Smooth muscle cell of the brain vasculature (primary cell): ENCODE measurements at places on chromosomes 6 and 20.

- no peak for DNase-seq
These were observed 332.0 kb downstream of the HAO1 start for GRCh38 chr20:7608250-7608649.

DNA sequence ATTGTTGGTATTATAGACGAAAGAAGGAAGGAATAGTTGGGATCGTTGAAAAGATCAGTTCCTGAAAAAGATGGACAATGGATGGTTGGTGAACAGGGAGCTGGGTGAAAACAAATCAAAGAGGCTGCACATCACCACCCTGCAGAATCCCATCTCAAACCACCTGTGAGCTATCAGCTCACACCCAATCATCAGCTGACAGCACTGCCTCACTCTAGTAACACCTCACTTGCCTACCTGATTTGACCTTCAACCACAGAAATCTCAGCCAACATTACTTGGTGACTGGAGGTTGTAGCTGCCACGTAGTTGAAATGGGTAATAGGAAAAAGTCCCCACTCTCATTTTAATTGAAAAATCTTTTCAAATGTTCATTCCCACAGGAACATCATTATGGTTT is 101.8 kb upstream of the DST start:
- no peak for DNase-seq

DNA sequence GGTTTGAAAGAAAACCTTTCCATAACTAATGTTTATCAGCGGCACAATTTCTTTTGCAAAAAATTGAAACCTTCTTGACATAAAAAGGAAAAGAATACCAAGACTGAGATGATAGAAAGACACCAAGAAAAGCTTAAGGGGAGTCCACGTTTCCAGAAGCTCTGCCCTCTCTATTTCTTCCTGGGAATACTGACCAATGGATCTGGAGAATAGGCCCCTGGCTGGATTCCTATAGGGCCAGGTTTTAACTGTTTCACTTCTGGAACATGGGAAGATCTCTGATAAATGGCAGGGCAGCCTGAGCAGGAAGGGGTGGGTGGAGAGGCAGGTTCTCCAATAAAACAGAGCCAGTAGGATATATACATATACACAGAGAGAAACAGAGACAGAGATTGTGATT is 413.4 kb upstream of the JARID2 start:
- DNase-seq: no peak

DNA sequence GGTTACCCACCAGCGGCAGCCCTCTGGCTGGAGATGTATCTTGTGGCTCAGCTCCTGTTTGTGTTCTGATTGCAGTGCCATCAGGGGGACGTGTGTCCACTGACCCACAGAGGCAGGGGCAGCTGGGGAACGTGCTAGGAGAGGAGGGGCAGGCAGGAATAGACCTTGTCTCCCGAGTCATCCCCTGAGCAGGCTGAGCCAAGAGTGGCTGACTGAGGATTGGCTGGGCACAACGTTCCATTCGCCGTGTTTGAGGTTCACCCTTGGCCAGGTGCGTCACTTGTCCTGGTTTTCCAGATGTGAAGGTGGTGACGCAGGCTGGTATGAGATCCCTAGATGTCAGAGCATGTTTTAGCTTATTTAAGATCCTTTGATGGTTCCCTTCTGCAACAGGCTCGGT is 57.7 kb downstream of the ADNP start:
- no peak for DNase-seq

DNA sequence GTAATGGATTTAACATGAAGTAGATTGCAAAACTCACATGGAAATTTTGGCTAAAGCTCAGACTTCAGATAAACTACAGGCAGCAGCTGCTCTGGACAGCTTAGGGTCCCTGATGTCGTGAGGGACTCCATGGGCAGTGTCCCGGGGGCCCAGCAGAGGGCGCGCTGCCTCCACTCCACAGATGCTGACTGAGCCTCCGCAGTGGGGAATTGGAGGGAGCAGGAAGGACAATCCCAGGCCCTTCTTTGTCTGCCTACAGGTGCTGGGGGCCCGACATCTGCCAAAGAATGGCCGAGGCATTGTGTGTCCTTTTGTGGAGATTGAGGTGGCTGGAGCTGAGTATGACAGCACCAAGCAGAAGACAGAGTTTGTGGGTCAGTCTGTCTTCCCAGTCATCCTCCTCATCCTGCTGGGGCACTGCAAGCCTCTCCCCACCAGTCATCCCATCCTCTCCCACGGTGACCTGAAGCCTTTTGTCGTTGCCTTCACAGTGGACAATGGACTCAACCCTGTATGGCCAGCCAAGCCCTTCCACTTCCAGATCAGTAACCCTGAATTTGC is 35.9 kb downstream of the PLCG1 start:
- DNase-seq: peak; percentile 33

- DNase-seq: no peak
These were observed 7.7 kb upstream of the RALGAPA2 start for GRCh38 chr20:20720158-20720557.

DNA sequence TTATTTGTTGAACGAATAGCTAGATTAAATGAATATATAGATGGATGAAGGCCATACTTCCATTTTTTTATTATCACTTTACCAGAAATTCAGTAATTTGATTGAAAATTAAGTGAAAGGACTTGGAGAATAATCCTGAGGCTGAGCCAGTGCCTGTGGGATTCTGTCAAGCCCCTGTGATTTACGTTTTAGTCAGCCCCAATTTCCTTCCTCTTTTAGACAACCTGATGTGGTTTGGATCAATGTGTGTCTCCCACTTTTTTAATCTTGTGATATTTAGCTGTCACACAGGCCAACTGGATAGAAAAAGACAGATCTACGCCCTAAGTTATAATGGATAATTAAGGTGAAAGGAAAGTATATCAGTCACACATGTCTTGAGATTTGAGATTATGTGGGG is 188.8 kb downstream of the EDN1 start:
- DNase-seq: no peak

DNA sequence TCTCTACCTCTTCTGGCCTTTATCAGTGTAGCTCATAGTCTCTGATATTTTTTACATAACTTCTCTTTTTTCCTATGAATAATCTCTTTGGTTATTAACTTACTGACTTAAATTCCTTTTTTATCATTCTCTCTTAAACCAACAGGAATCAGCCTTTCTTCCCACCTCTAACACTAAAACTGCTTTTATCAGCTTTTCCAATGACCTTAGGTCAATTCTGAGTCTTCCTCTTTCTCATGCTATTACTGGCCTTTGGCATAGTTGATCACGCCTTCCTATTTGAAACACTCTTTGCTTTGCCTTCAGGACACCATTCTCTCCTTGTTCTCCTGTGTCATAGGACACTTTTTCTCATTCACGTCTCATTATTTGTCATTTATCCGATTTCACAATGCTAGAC is 8.1 kb upstream of the HINT3 start:
- no peak for DNase-seq

- no peak for DNase-seq
These were observed 237.0 kb downstream of the BCKDHB start for GRCh38 chr6:80343511-80343910.

DNA sequence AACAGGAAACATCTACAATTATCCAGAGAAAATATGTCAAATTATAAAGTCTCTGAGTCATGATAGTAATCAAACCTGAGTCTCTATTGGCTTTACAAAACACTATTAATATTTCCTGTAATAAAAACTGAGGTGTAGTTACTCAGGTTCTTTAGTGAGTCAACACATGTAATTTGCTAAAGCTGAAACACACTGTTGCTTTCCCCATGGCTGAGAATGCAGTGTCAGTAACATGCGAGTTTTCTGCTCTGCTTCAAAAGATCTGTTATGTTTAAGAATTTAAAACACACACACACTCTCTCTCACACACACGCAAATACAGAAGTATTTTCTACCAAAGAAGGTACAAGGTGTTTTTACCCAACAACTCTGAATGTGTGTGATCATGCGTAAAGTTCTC is 38.6 kb downstream of the ATXN1 start:
- DNase-seq: no peak

GRCh38 chr6:132977413-132977812 is 163.0 kb downstream of the RPS12 start:
- no peak for DNase-seq

DNA sequence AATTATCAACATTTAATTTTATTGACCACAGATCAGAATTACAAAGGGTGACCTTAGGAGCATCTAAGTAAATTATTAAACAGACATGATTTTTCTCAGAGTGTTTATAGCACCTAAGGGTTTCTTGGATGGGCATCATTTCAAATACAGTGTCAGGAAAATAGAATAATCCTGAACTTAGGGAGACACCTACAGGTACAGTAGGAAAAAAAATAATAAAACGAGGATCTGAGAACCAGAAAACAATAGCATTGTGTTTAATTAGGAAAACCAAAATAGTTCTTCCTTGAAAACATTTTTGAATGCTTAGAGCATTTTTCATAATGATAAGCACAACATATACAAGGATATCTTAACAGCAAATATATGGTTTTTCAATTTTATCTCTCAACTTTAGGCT is 39.2 kb downstream of the MMUT start:
- DNase-seq: no peak

GRCh38 chr6:168658059-168658458 is 217.1 kb downstream of the SMOC2 start:
- no peak for DNase-seq

DNA sequence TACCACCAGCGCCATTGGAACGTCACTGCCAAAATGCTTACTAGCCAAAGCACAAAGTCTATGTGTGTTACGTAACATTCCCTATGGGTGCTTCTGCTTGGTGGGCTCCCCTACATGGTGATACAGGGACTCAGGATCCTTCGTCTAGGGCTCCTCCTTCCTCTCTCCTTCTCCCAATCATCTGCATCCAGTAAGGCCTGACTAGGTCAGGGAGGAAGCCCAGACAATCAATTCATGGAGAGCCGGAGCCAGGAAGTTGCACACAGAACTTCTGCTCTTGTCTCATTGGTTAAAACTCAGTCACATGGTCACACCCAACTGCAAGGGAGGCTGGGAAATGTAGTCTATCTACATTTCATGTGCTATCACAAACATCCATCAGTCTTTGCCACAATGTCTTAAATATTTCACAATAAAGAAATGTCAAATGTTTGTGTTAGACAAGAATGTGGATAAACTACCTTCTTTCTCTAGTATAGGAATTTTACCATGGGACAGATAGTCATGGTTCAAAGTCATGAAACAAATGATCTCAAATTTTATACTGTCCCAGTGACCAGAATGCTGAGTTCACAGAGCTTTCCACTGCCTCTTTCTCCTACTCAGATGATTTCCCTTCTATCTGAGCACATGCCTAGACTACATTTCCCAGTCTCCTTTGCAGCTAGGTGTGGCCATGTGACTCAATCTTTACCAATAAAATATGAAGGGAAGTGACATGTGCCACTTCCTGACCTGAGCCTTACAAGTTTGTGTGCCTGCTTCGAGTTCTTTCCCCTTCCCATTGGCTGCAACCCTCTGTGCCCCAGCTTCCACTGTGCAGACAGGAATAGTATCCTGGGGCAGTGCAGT is 9.3 kb upstream of the KCNK15 start:
- peak; percentile 61 for DNase-seq

GRCh38 chr6:149646599-149646998 is 1.9 kb downstream of the KATNA1 start:
- no peak for DNase-seq

DNA sequence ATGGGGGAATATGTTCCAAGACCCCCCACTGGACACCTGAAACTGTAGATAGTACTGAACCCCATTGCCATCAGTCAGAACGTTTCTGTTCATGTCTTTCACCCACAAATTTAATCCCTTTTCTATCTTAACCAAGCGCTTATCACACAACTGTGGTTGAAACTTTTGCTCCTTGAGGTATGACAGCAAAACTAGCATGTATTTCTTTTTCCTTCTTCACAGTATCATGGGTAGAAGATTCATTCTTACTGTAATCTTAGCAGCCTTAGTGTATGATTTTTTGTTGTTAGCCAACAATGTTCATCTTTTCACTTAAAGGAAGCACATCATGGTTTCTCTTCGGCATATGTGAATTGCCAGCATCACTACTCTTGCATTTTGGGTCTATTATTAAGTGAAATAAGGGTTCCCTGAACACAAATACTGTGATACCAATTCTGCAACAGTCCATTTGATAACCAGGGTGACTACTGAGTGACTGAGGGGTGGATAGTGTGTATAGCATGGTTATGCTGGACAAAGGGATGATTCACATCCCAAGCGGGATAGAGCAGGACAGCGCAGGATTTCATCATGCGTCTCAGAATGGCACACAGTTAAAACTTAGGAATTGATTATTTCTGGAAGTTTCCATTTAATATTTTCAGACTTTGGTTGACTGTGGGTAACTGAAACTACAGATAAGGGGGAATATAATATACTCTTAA is 41.8 kb downstream of the KCNS1 start:
- no peak for DNase-seq

GRCh38 chr6:130840050-130840449 is 12.8 kb downstream of the SMLR1 start:
- no peak for DNase-seq
